RWPE2 (cell line): ENCODE measurements at places on chromosomes 6 and 20.

- no peak for DNase-seq
- no peaks in the 10 kb centered on the region for H3K4me1 ChIP-seq
- H3K27ac ChIP-seq: no peak overlapping the region
- no peaks in the 10 kb centered on the region for H3K27me3 ChIP-seq
These were observed 121.2 kb downstream of the SGK1 start for GRCh38 chr6:134196568-134197193.

- H3K4me1 ChIP-seq: no peaks in the 10 kb centered on the region
- no peak overlapping the region for H3K4me3 ChIP-seq
- no peaks in the 10 kb centered on the region for H3K36me3 ChIP-seq
- H3K27ac ChIP-seq: no peak overlapping the region
- DNase-seq: no peak
These were observed 43.4 kb upstream of the SIRPG start for GRCh38 chr20:1700990-1701389.

- peak overlapping the region; percentile 71 for H3K27ac ChIP-seq
- H3K27me3 ChIP-seq: no peaks in the 10 kb centered on the region
- DNase-seq: no peak
- peaks cover 44% of the 10 kb centered on the region for H3K4me1 ChIP-seq
- H3K36me3 ChIP-seq: peaks cover 11% of the 10 kb centered on the region
These were observed 98.6 kb downstream of the OGFRL1 start for GRCh38 chr6:71387179-71387578.

DNA sequence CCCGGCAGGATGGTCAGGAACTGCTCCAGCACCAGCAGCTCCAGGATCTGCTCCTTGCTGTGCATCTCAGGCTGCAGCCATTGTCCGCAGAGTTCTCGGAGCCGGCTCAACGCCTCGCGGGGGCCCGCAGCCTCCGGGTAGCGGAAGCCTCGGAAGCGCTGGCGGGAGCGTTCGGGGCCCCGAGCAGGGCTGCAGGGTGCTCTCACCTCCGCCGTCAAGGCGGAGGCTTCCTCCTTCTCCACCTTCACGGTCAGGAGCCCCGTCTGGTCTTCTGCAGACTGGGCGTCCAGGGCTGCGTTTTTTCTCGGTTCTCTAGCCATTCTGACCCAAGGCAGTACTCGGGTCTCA lies 434 bp downstream of the ZKSCAN4 start:
- H3K27me3 ChIP-seq: no peaks in the 10 kb centered on the region
- H3K4me1 ChIP-seq: peaks cover 12% of the 10 kb centered on the region
- peak overlapping the region; percentile 68 for H3K4me3 ChIP-seq

- no peaks in the 10 kb centered on the region for H3K27me3 ChIP-seq
- no peaks in the 10 kb centered on the region for H3K4me1 ChIP-seq
- H3K4me3 ChIP-seq: no peak overlapping the region
- H3K27ac ChIP-seq: no peak overlapping the region
These were observed 72.0 kb downstream of the DST start for GRCh38 chr6:56570413-56571359.

GRCh38 chr6:161635975-161636374 lies 362.1 kb upstream of the AGPAT4 start:
- peaks cover 11% of the 10 kb centered on the region for H3K4me1 ChIP-seq
